Immature natural killer cell (primary cell): ENCODE measurements at places on chromosomes 6 and 20.

DNA sequence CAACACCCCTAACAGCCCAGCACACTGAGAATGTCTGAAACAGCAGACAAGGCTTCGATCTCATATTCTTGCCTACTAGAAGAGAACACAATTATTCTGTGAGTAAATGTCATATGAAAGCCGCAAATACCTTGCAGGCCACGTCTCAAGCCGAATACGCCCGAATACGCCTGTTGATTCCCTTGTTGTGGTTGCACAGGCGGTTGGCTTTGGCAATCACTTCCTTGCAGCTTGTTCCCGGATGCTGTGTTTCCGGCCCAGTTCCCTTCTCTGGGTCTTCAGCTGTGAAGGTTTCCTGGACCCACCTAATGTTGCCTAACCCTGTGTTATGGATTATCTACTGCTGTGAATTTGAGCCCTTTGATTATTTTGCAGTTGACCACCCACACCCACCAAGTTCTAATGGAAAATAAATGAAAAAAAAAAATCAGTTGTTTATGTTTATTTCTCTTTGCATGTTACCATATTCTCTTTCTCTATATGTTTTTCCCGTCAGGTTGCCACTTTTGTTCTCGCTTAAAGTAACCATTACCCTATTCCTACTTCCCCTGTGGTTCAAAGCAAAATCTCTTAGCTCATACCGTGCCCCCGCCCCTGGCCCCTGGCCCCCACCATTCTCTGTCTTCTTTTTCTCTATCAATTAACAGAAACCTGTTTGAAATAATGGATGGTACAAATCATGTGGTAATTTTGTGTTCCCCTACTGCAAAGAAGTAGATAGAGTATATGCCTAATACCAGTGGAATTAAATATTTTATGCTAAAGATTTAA lies 172.4 kb downstream of the ADGB start:
- H3K27ac ChIP-seq, result no peak overlapping the region
- DNase-seq, result no peak
- H3K4me1 ChIP-seq, result peaks cover 20% of the 10 kb centered on the region
- peak overlapping the region; percentile 52 for H3K4me3 ChIP-seq
- peaks cover 9% of the 10 kb centered on the region for H3K27me3 ChIP-seq

- no peak for DNase-seq
- peaks cover 2% of the 10 kb centered on the region for H3K4me1 ChIP-seq
- no peak overlapping the region for H3K4me3 ChIP-seq
- H3K27ac ChIP-seq, result no peak overlapping the region
Measured at GRCh38 chr6:167108278-167108677, 14.6 kb upstream of the CCR6 start.

DNA sequence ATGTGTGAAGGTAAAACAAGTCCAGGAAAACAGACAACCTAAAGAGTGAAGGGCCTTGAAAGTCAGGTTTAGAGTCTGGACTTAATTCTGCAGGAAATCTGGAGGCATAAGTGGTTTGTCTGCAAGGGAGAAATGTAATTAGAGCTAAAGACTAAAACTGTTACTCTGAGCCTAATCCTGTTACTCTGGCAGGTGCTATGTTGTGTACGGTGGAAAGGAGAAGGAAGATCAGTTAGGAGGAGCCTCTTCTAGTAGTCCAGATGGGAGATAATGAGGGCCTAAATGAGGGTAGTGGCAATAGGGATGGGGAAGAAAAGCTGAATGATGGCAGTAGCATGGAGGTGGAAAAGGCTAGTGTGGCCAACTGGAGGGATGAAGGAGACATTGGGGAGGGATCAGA lies 118.5 kb downstream of the PDSS2 start:
- H3K36me3 ChIP-seq, result no peaks in the 10 kb centered on the region
- no peak overlapping the region for H3K4me3 ChIP-seq
- H3K4me1 ChIP-seq, result no peaks in the 10 kb centered on the region
- DNase-seq, result no peak

GRCh38 chr20:9409352-9409751 lies 105.0 kb upstream of the LAMP5 start:
- DNase-seq, result no peak
- H3K4me3 ChIP-seq, result no peak overlapping the region
- no peaks in the 10 kb centered on the region for H3K36me3 ChIP-seq
- H3K4me1 ChIP-seq, result no peaks in the 10 kb centered on the region

DNA sequence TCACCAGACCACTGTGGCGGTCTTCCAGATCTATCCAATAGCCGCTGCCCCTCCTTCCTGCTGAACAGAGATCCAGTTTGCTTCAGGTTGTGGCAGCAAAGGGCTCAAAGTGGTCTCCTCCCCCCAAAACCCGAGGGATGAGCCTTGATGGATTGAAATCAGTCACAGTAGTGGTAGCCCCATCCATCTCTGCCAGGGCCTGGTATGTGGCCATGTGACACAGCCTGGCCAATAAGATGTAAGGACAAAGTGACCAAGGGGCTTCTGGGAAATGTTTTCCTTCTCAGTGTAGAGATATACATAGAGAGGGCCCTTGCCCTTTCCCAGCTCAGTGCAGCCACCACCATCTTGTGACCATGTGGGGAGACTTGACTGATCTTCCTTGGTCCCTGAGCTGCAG lies 4.1 kb upstream of the ARMC2 start:
- H3K27me3 ChIP-seq, result peaks cover 14% of the 10 kb centered on the region
- no peak overlapping the region for H3K27ac ChIP-seq
- no peak for DNase-seq

DNA sequence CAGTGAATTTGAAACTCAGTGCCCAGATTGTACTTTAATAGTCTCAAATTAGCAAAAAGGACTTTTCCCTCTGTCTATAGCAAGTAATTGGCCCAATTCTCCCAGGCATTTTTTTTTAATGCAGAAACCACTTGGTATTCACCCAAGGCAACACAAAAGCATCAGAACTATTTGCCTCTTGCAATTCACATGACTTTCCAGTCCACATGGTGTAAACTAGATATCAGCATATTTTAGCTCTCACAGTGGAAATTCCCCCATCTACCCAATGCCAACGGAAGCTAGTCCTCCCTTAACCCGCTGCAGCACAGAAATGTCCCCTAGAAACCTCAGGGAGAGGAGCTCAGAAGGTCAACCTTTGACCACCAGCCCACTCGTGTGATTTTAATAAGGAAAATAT lies 103.4 kb upstream of the CDYL start:
- H3K36me3 ChIP-seq, result no peaks in the 10 kb centered on the region
- no peak overlapping the region for H3K4me3 ChIP-seq
- peaks cover 4% of the 10 kb centered on the region for H3K27me3 ChIP-seq
- no peak overlapping the region for H3K27ac ChIP-seq
- H3K4me1 ChIP-seq, result no peaks in the 10 kb centered on the region

GRCh38 chr20:45611054-45611453 lies 18.5 kb upstream of the WFDC10A start:
- H3K36me3 ChIP-seq, result peaks cover 3% of the 10 kb centered on the region
- H3K27me3 ChIP-seq, result peaks cover 3% of the 10 kb centered on the region
- no peaks in the 10 kb centered on the region for H3K4me1 ChIP-seq
- H3K4me3 ChIP-seq, result no peak overlapping the region
- DNase-seq, result no peak

DNA sequence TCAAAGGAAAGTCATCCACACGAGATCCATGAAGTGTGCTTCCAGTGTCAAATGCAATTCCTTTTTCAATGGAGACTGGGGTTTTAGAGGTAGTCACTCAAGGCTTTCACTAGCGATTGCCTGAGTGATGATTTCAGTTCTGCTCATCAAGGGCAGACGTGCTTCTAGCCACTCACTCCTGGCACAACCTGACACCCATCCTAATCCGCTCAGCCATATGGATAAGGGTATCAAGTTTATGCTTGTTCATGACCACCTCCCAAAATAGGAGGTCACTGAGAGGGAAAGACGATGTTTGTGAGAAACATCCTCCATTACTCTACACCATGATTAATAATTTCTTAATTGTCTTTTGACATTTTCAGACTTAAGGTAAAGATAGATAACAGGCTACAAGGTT lies 91.3 kb upstream of the HEY2 start:
- H3K4me1 ChIP-seq, result no peaks in the 10 kb centered on the region
- no peak overlapping the region for H3K27ac ChIP-seq
- H3K27me3 ChIP-seq, result no peaks in the 10 kb centered on the region
- no peaks in the 10 kb centered on the region for H3K36me3 ChIP-seq
- no peak overlapping the region for H3K4me3 ChIP-seq
- no peak for DNase-seq

DNA sequence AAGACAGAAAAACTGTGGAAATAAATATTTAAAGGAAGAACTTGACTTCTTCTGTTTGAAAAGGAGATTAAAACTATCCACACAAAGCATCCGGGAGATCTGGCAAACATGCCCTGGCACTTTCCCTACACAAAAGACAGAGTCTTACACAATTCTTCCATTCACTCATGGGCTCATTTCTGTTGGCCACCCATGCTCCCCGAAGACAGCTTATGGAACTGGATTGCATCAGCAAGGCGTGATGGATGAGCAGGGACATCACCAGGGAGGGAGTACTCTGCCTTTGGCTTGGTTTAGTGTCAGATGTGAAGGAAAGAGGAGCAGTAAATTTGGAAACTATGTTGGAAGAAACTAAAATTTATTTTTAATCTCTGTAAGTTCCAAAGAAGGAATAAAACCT lies 379.3 kb downstream of the CD109 start:
- DNase-seq, result no peak
- no peak overlapping the region for H3K4me3 ChIP-seq
- H3K27ac ChIP-seq, result no peak overlapping the region
- no peaks in the 10 kb centered on the region for H3K4me1 ChIP-seq
- peaks cover 1% of the 10 kb centered on the region for H3K27me3 ChIP-seq
- H3K36me3 ChIP-seq, result no peaks in the 10 kb centered on the region

- H3K4me3 ChIP-seq, result no peak overlapping the region
- H3K4me1 ChIP-seq, result peaks cover 3% of the 10 kb centered on the region
- H3K36me3 ChIP-seq, result peaks cover 19% of the 10 kb centered on the region
- peaks cover 2% of the 10 kb centered on the region for H3K27me3 ChIP-seq
Measured at GRCh38 chr6:95593025-95593424, 15.7 kb downstream of the MANEA start.

DNA sequence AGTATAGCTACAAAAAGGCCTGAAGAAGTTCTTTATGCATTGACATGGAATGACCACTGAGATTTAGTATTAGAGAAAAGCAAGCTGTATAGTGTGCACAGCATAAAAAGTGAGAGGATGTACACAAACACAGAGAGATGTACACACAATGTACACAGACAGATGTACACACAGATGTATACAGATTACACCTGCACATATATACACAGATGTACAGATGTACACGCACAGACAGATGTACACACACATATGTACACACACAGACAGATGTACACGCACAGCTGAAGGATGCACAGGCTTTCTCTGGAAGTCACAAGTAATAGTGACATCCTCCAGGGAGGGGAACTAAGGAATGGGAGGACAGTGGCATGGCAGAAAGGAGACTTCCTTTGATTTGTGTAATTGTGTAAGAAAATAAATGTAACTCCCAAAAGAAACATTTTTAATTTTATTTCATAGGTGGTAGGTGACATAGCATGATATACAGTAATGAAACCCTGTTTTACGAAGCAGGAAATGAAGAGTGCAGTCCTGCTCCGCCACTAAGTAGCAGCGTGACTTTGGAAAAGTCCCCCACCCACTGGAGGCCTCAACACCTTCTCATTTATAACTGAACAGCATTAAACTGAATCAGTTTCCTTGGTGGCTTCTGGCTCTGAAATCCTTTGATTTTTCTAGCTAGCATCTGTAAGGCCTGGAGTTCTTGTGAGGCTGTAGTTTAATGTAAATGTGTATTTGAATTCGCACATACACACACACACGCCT lies 14.1 kb downstream of the NFATC2 start:
- no peak for DNase-seq
- peak overlapping the region; percentile 74 for H3K4me3 ChIP-seq
- H3K27me3 ChIP-seq, result peaks cover 34% of the 10 kb centered on the region
- peaks cover 97% of the 10 kb centered on the region for H3K4me1 ChIP-seq
- H3K27ac ChIP-seq, result peak overlapping the region; percentile 100

GRCh38 chr6:120357447-120357846 lies 976.8 kb downstream of the TBC1D32 start:
- no peak overlapping the region for H3K27ac ChIP-seq
- H3K4me3 ChIP-seq, result no peak overlapping the region
- DNase-seq, result no peak
- peaks cover 1% of the 10 kb centered on the region for H3K4me1 ChIP-seq

DNA sequence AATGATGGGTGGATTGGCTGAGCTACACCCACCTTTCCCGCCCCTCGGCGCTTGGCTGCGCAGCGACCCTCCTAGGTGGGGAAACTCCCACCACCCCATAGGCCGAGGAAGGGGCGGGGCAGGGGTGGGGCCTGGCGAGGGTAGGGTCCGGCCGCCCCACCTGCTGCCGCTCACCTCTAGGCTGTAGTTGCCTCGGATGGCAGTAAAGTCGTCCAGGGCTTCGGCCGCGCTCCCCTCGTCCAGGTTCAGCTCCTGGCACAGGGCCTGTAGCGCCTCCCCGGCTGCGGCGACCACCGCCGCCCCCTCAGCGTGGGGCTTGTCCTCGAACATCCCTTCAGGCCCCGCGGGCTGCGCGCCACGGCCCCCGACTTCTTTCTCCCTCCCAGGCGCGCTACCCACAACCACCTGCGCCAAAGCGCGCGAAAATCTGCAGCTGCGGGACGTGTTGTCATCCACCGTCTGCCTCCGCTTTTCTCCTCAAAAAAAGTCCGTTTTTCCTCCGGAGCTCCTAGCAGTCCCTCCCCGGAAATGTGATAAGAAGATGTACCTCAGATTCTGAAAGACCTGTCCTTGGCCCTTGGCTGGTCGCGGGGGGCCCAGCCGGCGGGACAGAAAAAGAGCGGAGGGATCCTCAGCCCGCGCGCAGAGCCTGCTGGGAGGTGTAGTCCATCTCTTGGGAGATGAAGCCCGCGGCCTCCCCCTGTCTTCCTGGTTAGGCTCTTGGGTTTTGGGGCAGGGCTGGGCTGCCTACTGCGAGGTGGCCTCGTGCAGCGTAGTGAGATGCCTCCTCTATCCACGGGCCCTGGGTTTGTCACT lies at the start of gene RBL1:
Gene RBL1, minus strand, starts transcription at position 399 of the 816 bp plus-strand sequence. Its CDS starts 69 bp downstream, at position 330.
- DNase-seq, result peak; percentile 87
- peak within 1 kb of the TSS; percentile 99 for H3K4me3 ChIP-seq
- peaks cover 22% of the 10 kb centered on the region for H3K4me1 ChIP-seq
- H3K27ac ChIP-seq, result peak within 1 kb of the TSS; percentile 97
- H3K36me3 ChIP-seq, result peaks cover 4% of the 10 kb centered on the region

- peaks cover 2% of the 10 kb centered on the region for H3K4me1 ChIP-seq
- H3K27me3 ChIP-seq, result peaks cover 3% of the 10 kb centered on the region
- no peak overlapping the region for H3K4me3 ChIP-seq
- H3K36me3 ChIP-seq, result peaks cover 3% of the 10 kb centered on the region
Measured at GRCh38 chr20:4243071-4243470, 227.7 kb upstream of the RNF24 start.

- no peak for DNase-seq
- H3K4me1 ChIP-seq, result peaks cover 40% of the 10 kb centered on the region
- H3K27ac ChIP-seq, result peak overlapping the region; percentile 87
- peaks cover 7% of the 10 kb centered on the region for H3K27me3 ChIP-seq
Measured at GRCh38 chr20:62143957-62144825, 622 bp downstream of the SS18L1 start.

- H3K4me3 ChIP-seq, result no peak overlapping the region
- H3K27me3 ChIP-seq, result no peaks in the 10 kb centered on the region
- no peaks in the 10 kb centered on the region for H3K4me1 ChIP-seq
- H3K36me3 ChIP-seq, result no peaks in the 10 kb centered on the region
Measured at GRCh38 chr20:42949950-42950349, 239.8 kb downstream of the PTPRT start.
